Germinal center (tissue), 1 donor: ENCODE measurements at places on chromosomes 16 and 17.

DNA sequence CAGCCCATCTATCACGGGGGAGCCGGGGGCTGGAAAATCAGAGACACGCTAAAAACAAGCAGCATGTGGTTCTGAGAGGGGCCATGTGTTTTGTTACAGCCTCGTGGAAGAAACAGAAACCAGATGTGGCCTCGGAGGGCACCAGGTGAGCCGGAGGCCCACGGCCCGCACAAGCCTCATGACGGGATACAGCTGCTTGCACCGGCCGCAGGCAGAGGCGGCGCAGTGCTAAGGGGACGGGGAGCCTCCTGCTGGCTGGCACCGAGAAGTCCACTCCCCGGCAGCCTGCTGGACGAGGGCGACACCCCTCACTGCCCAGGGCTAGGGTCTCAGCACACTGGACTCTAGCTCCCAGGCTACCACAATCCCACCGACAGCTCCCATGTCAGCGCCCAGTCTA lies 19.2 kb downstream of the NDUFAF8 start:
- no peak for DNase-seq

DNA sequence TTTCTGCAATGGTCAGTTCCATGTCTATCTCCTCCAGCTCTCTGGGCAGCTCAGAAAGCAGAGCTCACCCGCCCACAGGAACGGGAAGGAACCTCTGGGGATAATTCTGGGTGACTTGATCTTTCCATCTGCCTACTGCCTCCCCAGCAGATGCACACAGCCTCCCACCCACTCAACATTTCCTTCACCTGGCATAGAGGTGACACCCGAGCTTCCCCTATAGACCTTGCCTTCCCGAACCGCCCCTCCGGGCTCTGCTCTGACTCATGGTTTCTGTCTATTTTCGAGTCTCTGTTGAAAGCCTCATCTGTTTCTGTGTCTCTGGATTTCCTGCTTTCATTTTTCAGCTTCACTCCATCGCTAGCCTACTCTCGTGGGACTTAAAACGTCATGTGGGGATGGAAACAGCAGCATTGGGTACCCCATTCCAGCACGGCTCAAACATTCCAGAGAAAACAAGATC lies 11.4 kb downstream of the GGA3 start:
- peak; percentile 51 for DNase-seq

- DNase-seq: peak; percentile 86
Measured at GRCh38 chr17:39753514-39754160, 15.9 kb downstream of the GRB7 start.

DNA sequence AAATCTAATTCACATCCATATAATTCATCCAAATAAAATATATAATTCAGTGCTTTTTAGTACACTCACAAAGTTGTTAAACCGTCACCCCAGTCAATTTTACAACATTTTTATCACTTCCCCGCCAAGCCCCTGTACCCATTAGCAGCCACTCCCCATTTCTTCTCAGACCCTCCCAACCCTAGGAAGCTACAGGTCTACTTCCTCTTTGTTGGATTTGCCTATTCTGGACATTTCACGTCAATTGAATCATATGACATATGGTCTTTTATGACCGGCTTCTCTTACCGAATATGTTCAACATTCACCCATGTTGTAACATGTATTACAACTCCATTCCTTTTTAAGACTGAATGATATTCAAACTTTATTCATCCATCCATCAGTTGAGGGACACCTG lies 19.9 kb upstream of the MLKL start:
- no peak for DNase-seq
